ENCODE measurements at places on chromosomes 4 and X.

- no peak for DNase-seq
Observed at GRCh38 chr4:67401902-67402301, 143.4 kb downstream of the CENPC start.

DNA sequence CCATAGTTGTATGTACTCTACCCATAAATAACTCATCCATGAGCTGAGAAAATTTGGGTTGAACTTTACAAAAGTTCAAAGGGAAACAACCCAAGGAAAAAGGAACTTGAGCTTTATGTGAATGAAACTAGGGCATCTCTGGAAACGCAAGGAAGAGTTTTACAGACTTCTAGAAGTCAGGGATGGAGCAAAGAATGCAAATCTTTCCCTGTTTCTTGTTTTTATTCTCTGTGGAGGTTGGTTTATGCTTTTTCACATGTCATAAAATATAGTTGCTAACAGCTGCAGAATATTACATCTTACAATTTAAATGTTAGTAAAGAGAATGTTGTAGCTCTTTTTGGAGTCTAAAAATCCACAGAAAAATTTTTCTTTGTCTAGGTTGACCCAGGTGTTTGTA lies 754.1 kb downstream of the PCDH7 start:
- no peak for DNase-seq

- DNase-seq = no peak
Observed at GRCh38 chr4:5942947-5943346, 50.1 kb upstream of the CRMP1 start.

DNA sequence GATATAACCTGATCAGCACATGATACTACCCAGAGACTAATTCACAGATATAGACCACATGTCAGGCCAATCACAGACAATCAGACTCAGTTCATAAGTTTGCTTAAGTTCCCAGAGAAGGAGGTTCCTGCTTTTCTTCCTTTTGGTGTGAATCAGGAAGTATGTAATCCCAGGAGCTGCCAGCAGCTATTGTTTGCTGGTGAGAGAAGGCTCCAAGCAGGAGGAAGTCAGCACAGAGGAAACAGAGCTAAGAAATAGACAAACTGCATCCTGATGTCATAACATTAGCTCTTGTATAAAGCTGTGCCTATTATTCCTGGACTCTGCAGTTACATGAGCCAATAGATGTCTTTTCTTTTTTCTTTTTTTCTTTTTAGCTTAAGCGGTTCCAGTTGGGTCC lies 50.9 kb downstream of the UCHL1 start:
- no peak for DNase-seq

All from HCEC 1CT (cell line).